ENCODE measurements at places on chromosomes 6 and 20. TPM values are rescaled to one million over a fixed set of nuclear protein-coding genes. Genes with fewer than 3 reads are reported as not detected.

Gene DOK5
- not detected for total RNA-seq

Gene NCOA6
- total RNA-seq = 39.2 TPM

GRCh38 chr6:16564436-16564835 is 196.8 kb downstream of the ATXN1 start:
- no peaks in the 10 kb centered on the region for H3K36me3 ChIP-seq
- H3K27ac ChIP-seq = no peak overlapping the region
- H3K4me3 ChIP-seq = no peak overlapping the region
- no peak for DNase-seq
- H3K27me3 ChIP-seq = no peaks in the 10 kb centered on the region
- H3K4me1 ChIP-seq = no peaks in the 10 kb centered on the region

DNA sequence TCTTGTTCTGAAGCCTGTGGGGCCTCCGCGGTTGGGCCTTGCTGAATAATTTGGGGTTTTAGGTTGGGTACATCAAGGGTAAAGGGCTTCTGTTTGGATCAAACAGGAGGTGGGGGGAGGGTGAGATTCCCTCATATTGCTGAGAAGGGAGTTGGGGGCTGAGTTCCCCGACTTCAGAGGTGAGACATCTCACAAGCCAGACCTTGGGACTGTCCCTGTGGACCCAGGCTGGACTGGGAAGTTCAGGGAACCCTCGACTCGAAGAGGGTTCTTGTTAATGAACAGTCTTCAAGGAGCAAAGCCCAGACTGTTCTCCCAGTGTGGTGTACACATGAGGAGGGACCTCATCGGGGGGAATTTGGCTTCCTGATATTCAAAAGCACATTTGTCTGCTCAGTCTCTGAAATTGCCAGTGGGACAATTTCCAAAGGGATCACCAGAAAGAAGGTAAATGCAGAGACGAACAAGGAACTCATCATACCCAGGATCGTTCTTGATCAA is 118.5 kb downstream of the SYCP2 start:
- no peak for DNase-seq
- no peaks in the 10 kb centered on the region for H3K4me1 ChIP-seq
- H3K36me3 ChIP-seq = no peaks in the 10 kb centered on the region
- no peak overlapping the region for H3K4me3 ChIP-seq
- H3K27ac ChIP-seq = no peak overlapping the region

DNA sequence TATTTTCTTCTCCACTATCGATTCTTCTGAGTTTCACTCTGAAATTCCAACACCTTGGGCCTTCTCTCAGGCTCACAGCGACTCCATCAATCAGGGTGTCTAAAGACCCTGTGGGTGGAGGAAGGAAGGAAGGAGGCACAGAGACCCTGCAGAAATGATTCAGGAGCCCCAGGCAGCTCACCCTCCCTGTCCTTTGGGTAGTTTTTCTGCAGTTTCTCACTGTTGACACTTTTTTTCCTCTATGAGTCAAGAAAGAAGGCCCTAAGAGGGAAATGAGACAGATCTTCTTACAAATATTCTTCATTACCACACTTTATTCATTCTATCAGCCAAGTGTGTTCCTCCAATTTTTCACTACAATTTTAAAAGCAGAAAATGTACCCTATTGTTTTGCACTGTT is 34.2 kb upstream of the TBXT start:
- DNase-seq = no peak
- no peaks in the 10 kb centered on the region for H3K4me1 ChIP-seq
- H3K27me3 ChIP-seq = no peaks in the 10 kb centered on the region

DNA sequence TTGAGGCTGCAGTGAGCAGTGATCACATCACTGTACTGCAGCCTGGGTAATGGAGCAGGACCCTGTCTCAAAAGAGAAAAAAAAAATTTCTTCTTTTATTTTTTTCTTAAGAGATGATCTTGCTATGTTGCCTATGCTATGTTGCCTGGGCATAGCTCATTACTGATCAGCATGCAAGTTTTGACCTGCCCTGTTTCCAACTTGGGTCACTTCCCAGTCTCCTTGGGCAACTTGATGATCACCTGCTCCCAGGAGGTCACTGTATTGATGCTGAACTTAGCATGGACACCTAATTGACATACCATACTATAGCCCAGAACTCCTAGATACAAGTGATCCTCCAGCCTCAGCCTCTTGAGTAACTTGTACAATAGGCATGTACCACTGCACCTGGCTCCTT is 30.7 kb upstream of the NANP start:
- no peak for DNase-seq
- H3K27ac ChIP-seq = no peak overlapping the region
- H3K4me1 ChIP-seq = no peaks in the 10 kb centered on the region
- no peaks in the 10 kb centered on the region for H3K36me3 ChIP-seq
- H3K27me3 ChIP-seq = no peaks in the 10 kb centered on the region

DNA sequence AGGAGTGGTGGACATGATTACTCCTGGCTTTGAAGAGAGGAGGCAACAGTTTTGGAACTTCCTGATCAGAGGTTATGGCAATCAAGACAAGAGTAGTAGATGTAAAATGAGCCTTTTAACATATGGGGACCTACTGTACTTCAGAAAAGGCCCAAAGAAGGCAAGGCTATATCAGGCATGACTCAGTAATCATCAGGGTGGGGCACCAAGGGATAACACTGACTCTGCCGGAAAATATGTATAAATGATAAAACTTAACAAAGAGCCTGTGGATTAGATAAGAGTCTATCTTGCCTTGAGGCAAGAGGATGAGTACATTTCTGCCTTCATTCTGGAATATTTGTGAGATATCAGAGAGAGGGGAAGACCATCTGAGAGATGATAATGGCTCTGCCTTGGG is 1389.9 kb upstream of the MAP3K7 start:
- no peak for DNase-seq
- no peaks in the 10 kb centered on the region for H3K4me1 ChIP-seq
- H3K4me3 ChIP-seq = no peak overlapping the region
- no peak overlapping the region for H3K27ac ChIP-seq
- H3K36me3 ChIP-seq = no peaks in the 10 kb centered on the region

- no peak overlapping the region for H3K27ac ChIP-seq
- H3K36me3 ChIP-seq = no peaks in the 10 kb centered on the region
- no peak overlapping the region for H3K4me3 ChIP-seq
- no peaks in the 10 kb centered on the region for H3K27me3 ChIP-seq
- DNase-seq = no peak
These were observed 5.5 kb downstream of the PRRT1 start for GRCh38 chr6:32146287-32146686.

DNA sequence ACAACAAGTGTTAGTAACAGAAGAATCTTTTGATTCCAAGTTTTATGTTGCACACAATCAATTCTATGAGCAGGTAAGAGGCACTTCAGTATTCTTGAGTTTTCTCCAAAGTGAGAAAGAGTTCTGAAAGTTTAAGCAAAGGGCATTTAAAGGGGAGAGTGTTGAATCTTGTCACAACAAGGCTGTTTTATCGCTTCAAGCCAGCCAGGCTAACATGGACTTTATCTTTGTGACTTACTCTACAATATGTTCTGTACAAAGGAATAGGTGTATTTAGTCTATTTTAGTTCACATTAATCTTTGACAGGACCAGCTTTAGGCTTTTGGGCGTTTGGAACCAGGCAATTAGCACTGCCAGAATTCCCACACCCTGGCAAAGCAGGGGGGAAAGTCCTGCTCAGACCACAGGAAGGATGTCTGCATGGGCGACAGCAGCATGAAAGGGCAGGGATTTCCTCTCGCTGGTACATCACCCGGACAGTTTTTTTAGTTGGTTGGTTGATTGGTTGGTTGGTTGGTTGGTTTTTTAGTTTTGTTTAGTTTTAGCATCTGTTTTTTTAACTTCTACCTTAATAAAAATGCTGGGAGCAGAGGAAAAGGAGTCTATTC is 395.4 kb upstream of the SOX4 start:
- H3K27ac ChIP-seq = no peak overlapping the region
- H3K27me3 ChIP-seq = no peaks in the 10 kb centered on the region
- H3K36me3 ChIP-seq = no peaks in the 10 kb centered on the region
- no peak overlapping the region for H3K4me3 ChIP-seq
- H3K4me1 ChIP-seq = no peaks in the 10 kb centered on the region
- no peak for DNase-seq

Measured in uterus (tissue), 4 donors.